ENCODE measurements at places on chromosomes 7 and 10. TPM values are rescaled to one million over a fixed set of nuclear protein-coding genes. Genes with fewer than 3 reads are reported as not detected.

The LIPK gene
- not detected for polyA plus RNA-seq

The ECHDC3 gene
- 13.1 TPM for polyA plus RNA-seq

The AVPI1 gene
- 4.5 TPM for polyA plus RNA-seq

The CXCL12 gene
- 364 TPM for polyA plus RNA-seq

The CELF2 gene
- 11.5 TPM for polyA plus RNA-seq

The CALCR gene
- polyA plus RNA-seq = 0.92 TPM

The CCL26 gene
- not detected for polyA plus RNA-seq

The MICALL2 gene
- 13.7 TPM for polyA plus RNA-seq

The VGF gene
- polyA plus RNA-seq = 0.36 TPM

The TFPI2 gene
- polyA plus RNA-seq = 10.8 TPM

The GBX1 gene
- not detected for polyA plus RNA-seq

The AGAP3 gene
- polyA plus RNA-seq = 78.3 TPM

The CYP2C8 gene
- polyA plus RNA-seq = 3.0 TPM

The KCP gene
- polyA plus RNA-seq = 20.7 TPM

The SPDYE16 gene
- 1.7 TPM for polyA plus RNA-seq

The C10orf95 gene
- polyA plus RNA-seq = 1.0 TPM

The FAM25A gene
- polyA plus RNA-seq = not detected

The PILRA gene
- 6.3 TPM for polyA plus RNA-seq

The LIPJ gene
- polyA plus RNA-seq = 0.40 TPM

The CHST15 gene
- 20.3 TPM for polyA plus RNA-seq

The NEBL gene
- polyA plus RNA-seq = 74.8 TPM

The AKR1C8 gene
- polyA plus RNA-seq = 0.49 TPM

The GPC2 gene
- 16.6 TPM for polyA plus RNA-seq

The PPP1R17 gene
- polyA plus RNA-seq = not detected

The MYO1G gene
- 0.74 TPM for polyA plus RNA-seq

The AVL9 gene
- polyA plus RNA-seq = 22.9 TPM

The FZD8 gene
- 16.7 TPM for polyA plus RNA-seq

The VSTM2A gene
- polyA plus RNA-seq = 1.8 TPM

The VPS41 gene
- 77.9 TPM for polyA plus RNA-seq

The CCDC172 gene
- polyA plus RNA-seq = not detected

The ASZ1 gene
- not detected for polyA plus RNA-seq

The ASB10 gene
- not detected for polyA plus RNA-seq

The RAPGEF5 gene
- polyA plus RNA-seq = 32.0 TPM

The HOXA4 gene
- 25.0 TPM for polyA plus RNA-seq

The IFIT5 gene
- polyA plus RNA-seq = 17.4 TPM

The DYNC1I1 gene
- 0.30 TPM for polyA plus RNA-seq

The FAM131B gene
- polyA plus RNA-seq = 2.3 TPM

The ZNRF2 gene
- 15.3 TPM for polyA plus RNA-seq

The DDX21 gene
- 56.6 TPM for polyA plus RNA-seq

The C7orf57 gene
- polyA plus RNA-seq = 0.64 TPM

The CCDC136 gene
- polyA plus RNA-seq = 17.2 TPM

The PIK3CG gene
- 2.6 TPM for polyA plus RNA-seq

The EPHA1 gene
- polyA plus RNA-seq = 25.0 TPM

The PKD1L1 gene
- polyA plus RNA-seq = 0.54 TPM

The COL28A1 gene
- polyA plus RNA-seq = 8.1 TPM

The FGF8 gene
- polyA plus RNA-seq = 10.4 TPM

The EEPD1 gene
- polyA plus RNA-seq = 6.3 TPM

The HPSE2 gene
- polyA plus RNA-seq = 0.44 TPM

The RNF148 gene
- 0.35 TPM for polyA plus RNA-seq

The EBLN1 gene
- polyA plus RNA-seq = not detected

The ATG9B gene
- 2.6 TPM for polyA plus RNA-seq

The CLIP2 gene
- 29.8 TPM for polyA plus RNA-seq

The SLC26A5 gene
- 0.09 TPM for polyA plus RNA-seq

The POU6F2 gene
- polyA plus RNA-seq = 0.22 TPM

Data from renal pelvis (tissue), 12 donors.